ENCODE measurements at places on chromosomes 4 and X. TPM values are rescaled to one million over a fixed set of nuclear protein-coding genes. Genes with fewer than 3 reads are reported as not detected.

CSAG3 gene
- total RNA-seq, result not detected

SRPK3 gene
- total RNA-seq, result not detected

ESX1 gene
- total RNA-seq, result not detected

TENM3 gene
- 5.5 TPM for total RNA-seq

HSD17B13 gene
- total RNA-seq, result not detected

IGFBP7 gene
- total RNA-seq, result 50.8 TPM

ARL9 gene
- 0.53 TPM for total RNA-seq

UGT2A3 gene
- not detected for total RNA-seq

VCX3B gene
- total RNA-seq, result not detected

CCDC160 gene
- total RNA-seq, result 0.99 TPM

TDO2 gene
- total RNA-seq, result not detected

BEX1 gene
- not detected for total RNA-seq

ARHGAP10 gene
- 117 TPM for total RNA-seq

RASSF6 gene
- 2.6 TPM for total RNA-seq

VCX3A gene
- total RNA-seq, result not detected

GCNA gene
- 1.1 TPM for total RNA-seq

GYPE gene
- total RNA-seq, result not detected

STBD1 gene
- total RNA-seq, result 2.1 TPM

MTMR8 gene
- 3.2 TPM for total RNA-seq

NEUROG2 gene
- not detected for total RNA-seq

DDX53 gene
- total RNA-seq, result not detected

GNRHR gene
- total RNA-seq, result 1.2 TPM

RHOXF2B gene
- total RNA-seq, result not detected

KIF4A gene
- total RNA-seq, result 3.1 TPM

DUX4 gene
- total RNA-seq, result not detected

CD38 gene
- total RNA-seq, result 1.1 TPM

RAB41 gene
- not detected for total RNA-seq

MAOA gene
- 70.3 TPM for total RNA-seq

XK gene
- 2.5 TPM for total RNA-seq

HDX gene
- 5.5 TPM for total RNA-seq

PLK4 gene
- total RNA-seq, result 15.1 TPM

NAP1L2 gene
- total RNA-seq, result 0.76 TPM

USP51 gene
- 0.95 TPM for total RNA-seq

BBS12 gene
- 1.4 TPM for total RNA-seq

SCRG1 gene
- total RNA-seq, result not detected

UGT2B17 gene
- not detected for total RNA-seq

CXorf49 gene
- not detected for total RNA-seq

TMEM192 gene
- total RNA-seq, result 2.1 TPM

CTAG2 gene
- total RNA-seq, result not detected

HMGN5 gene
- 9.3 TPM for total RNA-seq

CXCL8 gene
- total RNA-seq, result 90.2 TPM

CXCL11 gene
- not detected for total RNA-seq

PRSS12 gene
- total RNA-seq, result 4.3 TPM

C4orf46 gene
- 1.8 TPM for total RNA-seq

CT45A1 gene
- not detected for total RNA-seq

TMEM271 gene
- total RNA-seq, result not detected

All from esophagus squamous epithelium (tissue), 5 donors.